ENCODE measurements at places on chromosomes 5 and 9. TPM values are rescaled to one million over a fixed set of nuclear protein-coding genes. Genes with fewer than 3 reads are reported as not detected.

The EPB41L4B gene
- 30.8 TPM for total RNA-seq

The UBAP1 gene
- total RNA-seq = 48.6 TPM

The PCDHA6 gene
- 0.38 TPM for total RNA-seq

The IRX2 gene
- 2.9 TPM for total RNA-seq

The GFPT2 gene
- total RNA-seq = 43.5 TPM

The DNAH5 gene
- 1.1 TPM for total RNA-seq
